ENCODE measurements at places on chromosomes 5 and 9. TPM values are rescaled to one million over a fixed set of nuclear protein-coding genes. Genes with fewer than 3 reads are reported as not detected.

GRCh38 chr5:38595132-38595745 is 38.8 kb upstream of the LIFR start:
- H3K27ac ChIP-seq = peak overlapping the region; percentile 2
- DNase-seq = no peak
- no peaks in the 10 kb centered on the region for H3K27me3 ChIP-seq
- no peak overlapping the region for H3K4me3 ChIP-seq
- peaks cover 31% of the 10 kb centered on the region for H3K4me1 ChIP-seq
- H3K36me3 ChIP-seq = no peaks in the 10 kb centered on the region

DNA sequence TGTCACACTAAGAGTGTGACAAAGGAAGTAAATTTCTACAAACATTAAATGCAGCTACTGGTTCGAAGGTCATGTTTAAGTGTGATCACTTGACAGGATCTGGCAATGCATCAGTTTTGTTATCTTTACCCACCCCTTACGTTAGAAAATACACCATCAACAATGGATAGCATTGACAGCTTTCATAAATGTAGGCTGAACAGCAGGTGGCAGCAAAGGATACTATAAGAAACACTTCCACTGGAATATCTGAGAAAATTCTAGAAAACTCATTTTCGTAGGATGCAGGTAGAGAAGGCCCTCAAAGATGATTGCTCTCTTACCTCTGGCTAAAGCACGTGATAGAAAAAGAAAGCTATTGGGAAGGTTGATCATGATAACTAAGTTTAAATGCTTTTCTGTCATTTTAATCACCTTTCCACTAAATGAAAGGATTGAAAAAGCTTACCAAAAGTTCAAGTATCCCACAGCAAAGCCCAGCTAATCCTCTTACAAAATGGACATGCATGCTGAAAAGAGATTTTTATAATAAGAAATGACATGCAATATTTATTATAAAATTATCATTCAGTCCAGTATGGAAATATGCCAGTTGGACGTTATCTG is 292.5 kb downstream of the PARP8 start:
- H3K27ac ChIP-seq = no peak overlapping the region
- no peak overlapping the region for H3K4me3 ChIP-seq
- no peak for DNase-seq
- H3K27me3 ChIP-seq = peaks cover 43% of the 10 kb centered on the region
- peaks cover 10% of the 10 kb centered on the region for H3K4me1 ChIP-seq
- no peaks in the 10 kb centered on the region for H3K36me3 ChIP-seq

GRCh38 chr5:161895514-161895913 is 47.6 kb downstream of the GABRA1 start:
- no peak for DNase-seq
- no peak overlapping the region for H3K4me3 ChIP-seq
- no peaks in the 10 kb centered on the region for H3K4me1 ChIP-seq

GRCh38 chr9:126036881-126037291 is 289.7 kb downstream of the PBX3 start:
- DNase-seq = peak; percentile 19
- peaks cover under 1% of the 10 kb centered on the region for H3K36me3 ChIP-seq
- H3K4me3 ChIP-seq = no peak overlapping the region
- H3K27ac ChIP-seq = no peak overlapping the region
- no peaks in the 10 kb centered on the region for H3K4me1 ChIP-seq

DNA sequence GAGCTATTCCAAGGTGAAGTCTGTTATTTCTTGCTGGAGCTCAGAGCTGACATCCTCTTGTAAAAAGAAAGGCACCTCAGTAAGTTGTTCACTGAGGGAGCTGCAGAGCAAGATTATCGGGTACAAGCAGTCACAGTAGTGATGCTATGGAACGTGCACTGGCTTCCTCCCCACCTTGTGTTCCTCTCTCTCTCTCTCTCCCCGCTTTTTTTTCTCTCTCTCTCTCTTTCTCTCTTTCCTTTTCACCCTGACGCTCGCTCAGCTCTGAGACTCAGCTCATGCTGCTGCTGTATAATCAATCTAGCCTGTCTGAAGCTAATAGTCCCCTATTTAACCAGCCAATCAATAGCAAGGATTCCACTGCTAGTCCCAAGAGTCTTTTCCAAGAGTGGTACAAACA is 587.6 kb upstream of the CDH18 start:
- peaks cover 4% of the 10 kb centered on the region for H3K27me3 ChIP-seq
- H3K36me3 ChIP-seq = no peaks in the 10 kb centered on the region
- no peaks in the 10 kb centered on the region for H3K4me1 ChIP-seq
- no peak overlapping the region for H3K4me3 ChIP-seq
- no peak overlapping the region for H3K27ac ChIP-seq
- DNase-seq = no peak

GRCh38 chr9:93087971-93088655 is 7.9 kb upstream of the CARD19 start:
- H3K4me1 ChIP-seq = peaks cover 4% of the 10 kb centered on the region
- no peak overlapping the region for H3K27ac ChIP-seq
- H3K27me3 ChIP-seq = no peaks in the 10 kb centered on the region
- H3K4me3 ChIP-seq = no peak overlapping the region
- peak; percentile 61 for DNase-seq

DNA sequence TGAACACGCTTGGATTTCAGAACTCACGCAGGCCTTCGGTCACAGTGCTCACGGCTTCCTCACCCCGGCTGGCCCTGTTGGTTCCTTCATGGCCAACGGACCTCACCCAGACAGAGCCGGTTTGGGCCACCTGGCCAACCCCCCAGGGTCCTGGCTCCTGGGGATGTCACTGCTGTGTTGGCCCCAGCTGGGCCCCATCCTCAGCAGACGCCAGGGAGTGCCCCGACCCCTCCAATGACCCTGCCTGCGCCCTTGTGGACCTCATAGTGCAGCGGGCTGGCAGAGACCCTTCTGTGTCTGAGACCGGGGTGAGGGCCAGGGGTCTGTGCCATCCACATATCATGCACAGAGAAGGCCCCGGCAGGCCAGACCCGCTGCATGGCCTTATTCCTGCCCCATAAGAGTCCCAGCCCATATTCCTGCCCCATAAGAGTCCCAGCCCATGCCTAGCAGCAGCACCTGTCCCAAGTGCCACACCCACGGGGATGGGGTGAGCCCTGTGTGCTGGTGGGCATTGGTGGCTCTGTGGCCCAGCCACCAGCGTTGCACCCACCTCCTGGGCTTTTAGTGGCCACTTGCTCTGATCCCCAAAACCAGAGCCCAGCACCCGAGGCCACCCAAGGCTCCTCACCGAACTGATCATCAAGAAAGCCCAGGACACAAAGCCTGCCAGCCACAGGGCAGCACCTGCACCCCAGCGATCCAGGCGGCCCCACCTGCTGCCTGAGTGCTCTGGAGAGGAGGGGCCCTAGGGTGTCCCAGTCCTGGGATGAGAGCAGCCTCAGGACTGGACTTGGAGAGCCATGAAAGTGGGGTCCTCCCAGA is 1.3 kb upstream of the LPCAT1 start:
- H3K27me3 ChIP-seq = peaks cover 18% of the 10 kb centered on the region
- peak overlapping the region; percentile 19 for H3K4me3 ChIP-seq
- H3K4me1 ChIP-seq = peaks cover 15% of the 10 kb centered on the region
- H3K36me3 ChIP-seq = peaks cover 1% of the 10 kb centered on the region

GRCh38 chr9:72794946-72795345 is 157.9 kb downstream of the ALDH1A1 start:
- DNase-seq = no peak
- H3K36me3 ChIP-seq = peaks cover 4% of the 10 kb centered on the region
- H3K27me3 ChIP-seq = no peaks in the 10 kb centered on the region
- no peaks in the 10 kb centered on the region for H3K4me1 ChIP-seq
- no peak overlapping the region for H3K27ac ChIP-seq
- H3K4me3 ChIP-seq = no peak overlapping the region

DNA sequence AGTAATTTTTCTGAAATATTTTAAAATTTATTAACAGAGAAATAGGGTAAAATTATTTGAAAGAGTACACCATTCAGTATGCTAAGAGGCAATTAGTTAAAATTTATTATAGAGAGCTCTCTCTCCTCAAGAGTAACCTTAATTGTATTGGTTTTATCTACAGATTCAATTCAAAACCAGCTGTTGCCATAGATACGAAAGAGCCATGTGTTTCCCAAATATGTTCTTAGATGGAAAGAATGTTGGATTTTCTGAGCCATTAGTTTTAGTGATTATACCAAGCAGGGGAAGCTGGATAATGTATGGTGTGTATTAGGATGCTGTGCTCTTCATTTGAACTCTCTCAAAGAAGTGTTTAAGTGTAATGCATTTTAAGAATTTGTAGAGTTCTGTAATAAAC is 27.8 kb downstream of the C7 start:
- H3K36me3 ChIP-seq = no peaks in the 10 kb centered on the region
- H3K27ac ChIP-seq = no peak overlapping the region
- peaks cover 16% of the 10 kb centered on the region for H3K27me3 ChIP-seq
- no peak overlapping the region for H3K4me3 ChIP-seq
- no peak for DNase-seq

TCF7 gene
- 1.2 TPM for total RNA-seq

ZNF474 gene
- total RNA-seq = 0.25 TPM

RASEF gene
- 0.41 TPM for total RNA-seq

TMC1 gene
- total RNA-seq = not detected

SPATA31E1 gene
- total RNA-seq = not detected

IL17B gene
- total RNA-seq = 1.1 TPM

CA9 gene
- total RNA-seq = 3.6 TPM

IFNK gene
- total RNA-seq = not detected

Measured in chondrocyte (in vitro differentiated cells).